ENCODE measurements at places on chromosomes 5 and 9. TPM values are rescaled to one million over a fixed set of nuclear protein-coding genes. Genes with fewer than 3 reads are reported as not detected.

- DNase-seq, result no peak
These were observed 63.4 kb upstream of the WWC1 start for GRCh38 chr5:168227973-168228615.

GRCh38 chr5:9690751-9691150, 60.6 kb upstream of the TAS2R1 start:
- no peak for DNase-seq

DNA sequence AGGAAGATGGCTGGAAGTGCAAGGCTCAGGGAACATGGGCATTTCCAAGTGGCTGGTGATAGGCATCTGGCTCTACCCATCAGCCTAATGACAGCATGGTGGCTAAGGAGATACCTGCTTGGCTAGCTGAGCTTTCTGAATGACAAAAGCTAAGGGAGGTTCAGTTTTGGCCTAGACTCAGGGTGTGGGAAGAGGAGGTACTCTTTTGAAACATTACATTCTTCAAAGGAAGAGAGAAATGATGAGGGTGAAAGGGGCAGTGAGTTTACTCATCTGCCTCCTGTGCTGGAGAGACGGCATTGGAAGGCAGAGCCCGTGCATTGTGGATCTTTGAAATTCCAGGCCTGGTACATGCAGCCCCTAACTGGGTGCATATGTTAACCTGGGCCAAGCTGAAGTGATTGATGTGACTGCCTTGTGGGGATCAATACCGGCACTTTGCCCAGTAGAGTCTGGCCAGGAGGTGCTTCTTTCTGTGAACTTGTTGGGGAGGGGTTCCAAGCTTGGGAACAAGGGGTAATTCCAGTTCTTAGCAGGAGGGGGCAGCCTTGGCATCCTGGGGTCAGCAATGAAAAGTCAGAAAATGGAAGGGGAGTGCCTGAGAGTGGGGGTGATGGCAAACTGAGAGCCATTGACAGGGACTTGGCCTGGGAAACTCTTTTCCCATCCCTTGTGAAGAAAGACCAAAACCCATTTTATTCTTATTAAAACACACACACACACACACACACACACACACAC, 108.6 kb downstream of the ACER2 start:
- DNase-seq, result peak; percentile 12

DNA sequence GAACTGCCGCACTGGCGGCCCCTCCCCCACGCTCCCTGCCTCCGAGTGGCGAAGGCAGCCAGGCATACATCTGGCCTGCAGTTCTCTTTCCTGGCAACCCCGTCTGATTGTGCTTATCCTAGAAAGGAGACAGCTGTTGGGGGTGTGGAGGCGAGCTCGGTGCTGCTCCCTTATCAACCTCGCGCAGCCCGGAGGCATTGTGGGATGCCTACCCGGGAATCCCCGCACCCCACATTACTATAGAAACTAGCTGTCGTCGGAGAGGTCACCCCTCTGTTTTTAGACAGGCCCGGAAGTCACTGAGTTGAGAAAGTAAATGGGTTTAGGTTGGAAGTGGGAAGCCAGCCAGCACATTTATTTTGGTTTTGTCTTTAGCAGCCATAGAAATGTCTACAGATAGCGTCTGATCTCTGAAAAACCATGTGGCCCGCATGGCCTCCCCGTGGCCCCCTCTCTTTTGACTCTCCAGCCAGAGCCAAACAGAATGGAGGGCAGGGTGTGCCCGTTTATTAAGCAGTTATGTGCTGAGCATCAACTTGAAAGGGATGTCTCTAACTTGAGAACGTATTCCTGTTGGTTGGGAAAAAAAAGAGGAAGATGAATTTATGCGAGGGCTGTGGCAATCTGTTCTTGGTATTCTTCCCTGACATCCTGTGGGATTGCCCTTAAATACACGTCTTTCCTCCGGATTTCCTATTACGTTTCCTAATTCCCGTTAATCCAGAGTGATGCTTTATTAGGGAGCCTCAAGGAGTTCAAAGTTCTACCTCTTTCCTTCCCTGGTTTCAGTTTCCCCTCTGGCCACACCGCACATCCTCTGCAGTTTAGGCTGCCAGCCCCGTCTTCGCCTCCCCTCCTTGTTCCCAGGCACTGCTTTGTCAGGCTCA, 3.9 kb downstream of the STC2 start:
- DNase-seq, result no peak

Gene FGD3
- polyA plus RNA-seq, result 0.14 TPM
